Heart left ventricle (tissue), 16 donors: ENCODE measurements at places on chromosomes 16 and 17.

- no peak for DNase-seq
These were observed 88.5 kb downstream of the WNT3 start for GRCh38 chr17:46730026-46730425.

DNA sequence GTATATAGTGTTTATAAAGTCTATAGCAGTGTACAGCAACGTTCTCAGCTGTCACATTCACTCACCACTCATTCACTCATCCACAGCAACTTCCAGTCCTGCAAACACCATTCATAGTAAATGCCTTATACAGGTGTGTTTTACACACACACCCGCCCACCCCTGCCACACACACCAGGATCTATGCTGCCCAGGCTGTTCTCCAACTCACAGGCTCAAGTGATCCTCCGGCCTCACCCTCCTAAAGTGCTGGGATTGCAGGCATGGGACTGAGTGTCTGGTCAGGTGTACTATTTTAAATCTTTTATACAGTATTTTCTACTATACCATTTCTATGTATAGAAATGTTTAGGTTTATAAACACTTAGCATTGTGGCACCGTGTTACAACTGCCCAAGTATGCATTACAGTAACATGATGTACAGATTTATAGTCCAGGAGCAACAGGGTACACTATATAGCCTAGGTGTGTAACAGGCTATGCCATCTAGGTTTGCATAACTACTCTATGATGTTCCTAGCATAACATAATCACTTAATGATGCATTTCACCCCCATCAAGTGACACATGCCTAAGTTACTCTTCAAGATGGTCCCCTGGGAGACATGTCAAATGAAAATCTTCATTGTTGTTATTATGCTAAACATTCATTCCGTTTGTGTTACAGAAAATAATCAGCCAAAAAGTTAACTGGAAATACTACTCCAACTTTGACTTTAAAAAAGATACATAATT is 42.5 kb downstream of the CREBBP start:
- no peak for DNase-seq

- no peak for DNase-seq
These were observed 271.0 kb downstream of the GRIN2A start for GRCh38 chr16:9911231-9911630.

DNA sequence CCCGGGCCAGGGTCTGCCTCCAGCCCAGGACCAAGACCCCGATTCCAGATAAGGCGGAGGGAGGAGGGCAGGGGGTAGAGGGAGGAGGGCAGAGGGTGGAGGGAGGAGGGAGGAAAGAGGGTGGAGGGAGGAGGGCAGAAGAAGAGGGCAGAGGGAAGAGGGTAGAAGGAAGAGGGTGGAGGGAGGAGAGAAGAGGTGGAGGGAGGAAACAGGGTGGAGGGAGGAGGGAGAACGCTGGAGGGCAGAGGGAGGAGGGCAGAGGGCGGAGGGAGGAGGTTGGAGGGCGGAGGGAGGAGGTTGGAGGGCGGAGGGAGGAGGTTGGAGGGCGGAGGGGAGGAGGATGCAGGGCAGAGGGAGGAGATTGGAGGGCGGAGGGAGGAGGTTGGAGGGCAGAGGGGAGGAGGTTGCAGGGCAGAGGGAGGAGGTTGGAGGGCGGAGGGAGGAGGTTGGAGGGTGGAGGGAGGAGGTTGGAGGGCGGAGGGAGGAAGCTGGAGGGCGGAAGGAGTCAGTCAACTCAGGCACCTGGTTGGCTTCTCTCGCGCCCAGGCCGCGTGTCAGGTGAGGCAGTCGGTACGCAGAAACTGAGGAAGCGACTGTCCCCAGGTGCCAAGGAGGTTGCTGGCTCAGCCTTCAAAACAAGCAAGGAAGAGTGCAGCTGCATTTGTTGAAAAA is 65.2 kb downstream of the KLHDC4 start:
- DNase-seq: no peak
